ENCODE measurements at places on chromosomes 5 and 9. TPM values are rescaled to one million over a fixed set of nuclear protein-coding genes. Genes with fewer than 3 reads are reported as not detected.

GPR150 gene
- total RNA-seq = 0.33 TPM

DNA sequence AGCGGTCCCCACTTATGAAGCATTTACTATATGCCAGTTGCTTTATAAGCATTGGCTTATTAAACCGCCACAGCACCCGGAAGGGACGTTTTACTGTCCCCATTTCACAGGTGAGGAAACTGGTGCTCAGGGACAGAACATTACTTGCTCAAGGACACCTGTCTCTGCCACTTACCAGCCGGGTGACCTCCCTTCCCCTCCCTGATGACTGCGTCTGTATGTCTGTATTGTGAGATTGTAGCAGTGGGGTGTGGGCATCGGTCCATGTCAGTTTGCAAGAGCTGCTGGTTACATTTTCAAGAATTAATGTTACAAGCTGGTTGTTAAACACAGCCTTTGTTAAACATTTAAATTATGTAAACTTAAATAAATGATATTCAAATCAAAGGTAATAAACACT, 77.6 kb upstream of the LMX1B start:
- no peak for DNase-seq

DNA sequence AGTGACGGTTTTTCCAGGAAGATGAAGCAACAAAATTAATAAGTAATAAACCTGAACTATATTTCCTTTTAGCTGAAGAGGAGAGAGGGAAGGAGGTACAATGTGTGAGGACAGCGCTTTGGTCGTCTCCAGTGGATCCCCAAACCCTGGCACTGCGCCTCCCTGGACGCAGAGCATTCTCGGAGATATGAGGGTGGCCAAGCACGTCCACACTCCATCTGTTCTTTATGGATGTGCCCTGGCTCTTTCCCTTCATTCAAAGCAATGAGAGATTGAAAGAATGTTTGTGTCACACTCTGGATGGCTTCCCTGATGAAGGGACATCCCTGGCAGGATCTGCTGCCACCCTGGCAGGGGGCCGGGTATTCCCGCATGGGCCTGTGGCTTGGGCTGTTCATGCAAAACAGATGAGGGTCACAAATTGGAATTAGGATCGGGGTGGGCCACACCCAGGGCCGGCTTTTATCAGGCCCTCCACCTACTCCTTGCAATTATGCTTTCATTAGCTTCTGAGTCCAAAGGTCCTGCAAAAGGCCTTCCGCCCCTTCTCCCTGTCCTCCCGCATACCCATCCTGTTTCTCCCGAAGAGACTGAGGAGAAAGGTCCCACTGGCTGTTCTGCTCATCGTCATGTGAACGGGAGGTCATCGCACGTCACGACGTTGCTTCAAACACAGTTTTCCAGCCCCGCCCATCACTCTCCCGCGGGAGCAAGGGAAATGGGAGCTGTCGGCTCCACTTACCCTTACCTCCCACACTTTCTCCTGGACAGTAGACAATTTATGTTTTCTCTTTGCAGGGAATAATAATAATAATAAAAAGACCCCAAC, 286.1 kb upstream of the IRX4 start:
- DNase-seq = no peak

CDHR2 gene
- 0.46 TPM for total RNA-seq

SOX30 gene
- total RNA-seq = not detected
